SIG-M5 (cell line): ENCODE measurements at places on chromosomes 2 and 18.

- DNase-seq = no peak
Observed at GRCh38 chr2:225073198-225073597, 30.9 kb upstream of the DOCK10 start.

GRCh38 chr2:72031346-72032110 is 116.1 kb downstream of the CYP26B1 start:
- no peak for DNase-seq

DNA sequence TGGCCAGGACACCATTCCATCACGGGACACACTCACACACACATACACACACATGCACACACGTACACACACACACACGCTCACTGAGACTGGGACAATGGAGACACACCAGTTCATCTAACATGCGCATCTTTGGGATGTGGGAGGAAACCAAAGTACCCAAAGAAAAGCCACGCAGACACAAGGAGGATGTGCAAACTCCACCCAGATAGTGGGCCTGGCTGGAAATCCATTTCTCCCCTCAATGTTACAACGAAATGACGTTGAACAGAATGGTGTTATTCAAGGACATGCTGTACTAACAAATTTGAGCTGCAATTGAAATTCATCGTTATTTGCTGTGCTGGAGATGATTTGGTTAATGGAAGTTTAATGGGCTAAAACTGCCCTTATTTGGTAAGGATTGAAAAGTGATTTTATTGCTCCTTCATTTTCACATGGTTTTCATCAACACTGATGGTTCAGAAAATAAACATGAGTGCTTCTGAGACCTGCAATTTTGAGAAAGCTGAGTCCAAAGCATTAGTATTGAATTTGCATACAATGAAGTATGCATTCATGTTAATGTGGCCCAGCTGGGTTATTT is 110.0 kb downstream of the KCNE4 start:
- no peak for DNase-seq

DNA sequence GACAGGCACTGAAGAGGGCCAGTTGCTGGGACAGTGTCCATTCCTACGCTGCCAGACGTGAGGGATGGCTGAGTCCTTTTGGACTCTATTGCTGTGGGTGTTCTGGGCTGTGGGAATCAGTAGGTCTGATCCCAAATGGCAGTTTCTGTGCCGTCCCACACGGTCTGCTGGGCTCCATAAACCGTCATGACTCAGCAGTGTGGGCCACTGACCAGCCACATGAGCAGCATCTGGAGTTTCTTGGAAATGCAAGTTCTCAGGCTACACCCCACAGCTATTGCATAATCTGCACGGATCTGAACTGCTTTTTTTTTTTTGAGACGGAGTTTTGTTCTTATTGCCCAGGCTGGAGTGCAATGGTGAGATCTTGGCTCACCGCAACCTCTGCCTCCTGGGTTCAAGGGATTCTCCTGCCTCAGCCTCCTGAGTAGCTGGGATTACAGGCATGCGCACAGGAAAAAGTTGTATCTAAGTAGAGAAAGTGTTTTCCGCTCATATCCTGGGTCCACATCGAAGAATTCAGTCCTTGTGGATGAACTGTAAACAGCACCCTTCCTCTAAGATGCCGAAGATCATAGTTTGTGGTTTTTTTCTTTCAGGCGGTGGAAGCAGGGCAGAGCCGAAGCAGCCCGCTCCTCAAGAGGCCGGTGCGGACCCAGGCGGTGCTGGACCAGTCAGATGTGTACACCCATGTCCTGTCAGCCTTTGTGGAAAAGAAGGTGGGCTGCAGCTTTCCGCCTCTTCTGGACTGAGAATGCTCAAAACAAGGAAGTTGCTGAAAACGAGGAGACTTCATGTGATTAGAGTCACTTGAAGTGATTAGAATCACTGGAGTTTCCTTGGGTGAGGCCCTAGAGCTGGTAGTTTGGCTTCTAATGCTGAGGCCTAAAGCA is 25.5 kb downstream of the RMC1 start:
- no peak for DNase-seq

GRCh38 chr2:148614014-148614321 is 30.6 kb upstream of the EPC2 start:
- no peak for DNase-seq

GRCh38 chr2:4653991-4654390 is 950.6 kb downstream of the DCDC2C start:
- DNase-seq = no peak

- DNase-seq = no peak
Observed at GRCh38 chr18:41955688-41956087, 654 bp downstream of the PIK3C3 start.

DNA sequence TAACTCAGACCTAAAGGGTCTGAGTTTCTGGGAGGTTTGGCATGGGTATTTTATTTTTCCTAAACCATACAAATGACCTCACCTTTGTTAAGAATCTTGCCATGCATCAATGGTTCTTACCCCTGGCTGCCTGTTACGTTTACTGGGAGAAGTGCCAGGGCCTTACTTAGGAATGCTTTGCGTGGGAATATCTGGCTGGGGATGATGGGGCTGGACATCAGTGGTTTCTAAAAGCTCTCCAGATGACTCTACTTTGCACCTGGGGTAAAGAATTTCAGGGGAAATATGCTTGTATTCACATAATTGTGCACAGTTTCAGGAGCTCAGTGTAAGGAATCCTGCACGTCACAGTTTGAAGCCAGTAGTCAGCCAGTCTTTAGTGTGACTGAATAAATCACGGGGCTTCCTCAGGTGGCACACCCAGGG is 18.2 kb upstream of the DAW1 start:
- DNase-seq = no peak

- DNase-seq = no peak
Observed at GRCh38 chr2:225602205-225602604, 202.7 kb downstream of the NYAP2 start.

DNA sequence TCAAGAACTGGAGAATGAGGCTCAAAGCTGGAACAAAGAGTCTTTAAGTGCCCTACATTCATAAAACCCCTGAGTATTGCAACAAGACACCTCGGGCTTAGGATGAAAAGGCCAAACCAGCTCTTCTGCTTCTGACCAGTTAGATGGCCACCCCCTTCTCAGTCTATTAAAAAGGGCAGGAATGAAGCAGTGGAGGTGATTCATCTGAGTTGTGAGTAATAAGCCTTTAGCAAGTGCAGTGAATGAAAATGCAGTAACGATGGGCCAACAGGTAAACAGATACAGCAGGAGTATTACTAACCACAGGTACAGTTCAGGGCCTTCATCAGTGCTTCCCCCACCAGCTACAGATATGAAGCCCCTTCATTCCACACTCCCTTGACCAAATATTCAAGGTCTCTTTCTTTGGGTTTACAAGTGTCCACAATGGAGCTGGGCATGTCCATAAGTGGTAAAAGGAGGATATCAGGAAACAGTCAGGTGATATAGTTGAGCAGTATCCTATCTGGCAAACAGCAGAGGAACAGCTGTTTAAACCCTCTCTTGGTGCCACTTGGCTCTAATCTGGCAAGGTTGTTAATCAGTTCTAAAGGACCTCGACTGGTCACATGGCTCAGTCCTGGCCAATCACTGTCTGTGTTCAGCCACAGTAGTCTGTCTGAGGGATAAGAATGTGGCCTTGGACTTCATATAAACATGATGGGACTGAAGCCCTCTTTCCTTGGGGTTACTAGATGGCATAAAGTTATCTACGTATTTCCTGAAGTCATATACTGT is 17.8 kb downstream of the SERPINB13 start:
- no peak for DNase-seq

- DNase-seq = no peak
Observed at GRCh38 chr18:23115683-23116096, 19.6 kb upstream of the CABLES1 start.

DNA sequence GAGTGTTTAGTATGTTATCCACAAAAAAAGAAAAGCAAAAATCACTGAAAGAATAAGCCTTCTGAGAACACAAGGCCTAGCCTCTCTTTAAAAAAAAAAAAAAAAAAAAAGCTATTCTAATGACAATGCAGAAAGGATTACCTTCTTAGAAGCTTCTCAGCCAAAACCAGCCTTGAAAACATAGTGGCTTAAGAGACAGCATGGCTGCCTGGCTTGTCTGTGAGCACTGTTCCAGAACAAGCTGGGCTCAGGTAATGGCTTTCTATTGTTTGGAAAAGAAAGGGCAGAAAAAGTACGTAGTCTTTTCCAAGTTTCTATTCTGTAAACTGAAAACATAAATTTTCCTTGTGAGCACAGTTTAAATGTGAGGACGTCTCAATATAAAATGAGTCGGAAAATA is 119.5 kb downstream of the MAP3K20 start:
- DNase-seq = no peak

DNA sequence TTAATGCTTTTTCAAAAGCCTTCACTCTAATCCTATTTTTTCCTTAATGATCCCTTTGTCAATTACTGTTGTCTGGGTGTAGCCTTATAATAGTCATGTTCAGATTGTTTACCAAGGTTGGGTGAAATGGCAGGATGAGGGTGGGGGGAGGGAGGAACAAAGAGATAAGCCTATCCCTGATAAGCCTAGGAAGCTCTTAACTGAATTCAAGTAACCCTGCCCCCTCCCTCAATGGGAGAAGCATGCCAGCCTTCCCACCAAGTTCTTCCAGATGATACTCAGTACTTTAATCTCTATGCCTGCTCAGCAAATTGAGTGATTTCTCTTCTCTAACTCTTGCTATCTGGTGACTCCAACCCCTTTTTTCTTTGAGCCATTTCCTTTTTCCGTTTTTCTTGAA is 180.3 kb upstream of the ETAA1 start:
- DNase-seq = no peak

GRCh38 chr2:162623888-162624287 is 214.7 kb downstream of the KCNH7 start:
- no peak for DNase-seq

DNA sequence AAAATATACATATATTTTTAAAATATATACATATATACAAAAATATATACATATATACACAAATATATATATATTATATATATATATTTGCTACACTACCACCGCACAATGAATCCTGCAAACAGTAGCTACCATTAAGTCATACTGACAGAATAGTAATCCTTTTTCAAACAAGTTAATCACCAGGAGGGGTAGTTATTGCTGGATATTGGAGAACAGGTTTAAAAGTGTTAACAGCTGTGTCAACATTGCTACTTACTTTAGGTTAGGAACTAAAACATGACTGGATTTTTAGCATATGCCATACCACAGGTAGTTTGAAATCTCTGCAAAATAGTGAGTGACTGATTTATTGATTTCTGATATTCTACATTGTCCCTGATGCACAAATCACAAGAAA is 529.1 kb upstream of the CDH7 start:
- no peak for DNase-seq

DNA sequence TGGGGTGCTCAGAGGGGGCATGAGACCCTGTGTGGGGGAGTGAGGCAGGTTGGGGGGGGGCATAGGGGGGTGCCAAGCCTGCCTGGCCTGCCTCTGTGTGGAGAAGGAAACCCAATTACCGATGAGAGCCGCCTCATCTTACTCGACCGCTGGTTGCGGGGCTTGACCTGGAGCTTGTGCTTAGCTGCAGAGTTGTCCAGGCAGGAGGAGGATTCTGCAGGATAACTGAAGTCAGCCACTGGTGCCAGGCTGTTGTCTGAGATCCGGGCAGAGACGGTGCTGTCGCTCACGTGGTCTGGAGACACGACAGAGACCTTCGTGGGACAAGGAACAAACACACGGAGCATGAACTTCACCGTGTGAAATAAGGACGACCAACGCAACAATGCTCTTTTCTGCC is 95.9 kb upstream of the MGAT4A start:
- no peak for DNase-seq

DNA sequence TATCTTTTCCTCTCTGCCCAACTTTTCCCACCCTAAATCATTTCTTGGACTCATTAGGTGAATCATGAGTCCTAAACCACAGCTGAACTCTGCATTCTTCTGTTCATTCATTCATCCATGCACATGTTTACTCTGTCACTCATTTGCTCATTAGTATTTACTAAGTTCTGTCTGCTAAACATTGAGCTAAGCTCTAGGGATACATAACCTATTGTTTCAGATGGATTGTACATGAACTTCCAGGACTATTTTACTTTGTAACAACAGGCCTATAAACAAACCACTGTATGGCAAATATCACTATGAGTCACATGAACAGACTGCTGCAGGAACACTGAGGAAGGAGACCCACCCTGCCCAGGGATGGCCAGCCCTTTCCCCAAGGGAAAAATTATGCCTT is 14.6 kb upstream of the DYNC2LI1 start:
- no peak for DNase-seq

GRCh38 chr2:101036562-101036961 is 34.5 kb downstream of the RPL31 start:
- no peak for DNase-seq

- DNase-seq = no peak
Observed at GRCh38 chr2:106117347-106117746, 76.8 kb downstream of the UXS1 start.

- no peak for DNase-seq
Observed at GRCh38 chr2:186590759-186591505, 1.1 kb downstream of the ITGAV start.

DNA sequence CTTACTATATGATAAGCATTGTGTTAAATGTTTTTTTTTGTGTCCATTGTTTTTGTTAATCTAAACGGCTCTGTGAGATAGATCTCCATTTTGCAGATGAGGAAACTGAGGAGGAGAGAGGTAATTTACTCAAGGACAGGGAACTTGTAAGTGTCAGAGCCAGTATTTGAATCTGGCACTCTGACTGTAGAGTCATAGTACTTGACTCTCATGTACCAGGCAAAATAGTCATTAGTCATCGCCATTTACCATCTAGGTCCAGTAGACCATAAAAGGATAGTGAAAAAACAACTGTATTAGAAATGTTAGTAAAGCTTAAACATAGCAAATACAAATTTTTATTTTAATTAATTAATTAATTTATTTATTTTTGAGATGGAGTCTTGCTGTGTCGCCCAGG is 4.8 kb downstream of the PSMD14 start:
- no peak for DNase-seq

DNA sequence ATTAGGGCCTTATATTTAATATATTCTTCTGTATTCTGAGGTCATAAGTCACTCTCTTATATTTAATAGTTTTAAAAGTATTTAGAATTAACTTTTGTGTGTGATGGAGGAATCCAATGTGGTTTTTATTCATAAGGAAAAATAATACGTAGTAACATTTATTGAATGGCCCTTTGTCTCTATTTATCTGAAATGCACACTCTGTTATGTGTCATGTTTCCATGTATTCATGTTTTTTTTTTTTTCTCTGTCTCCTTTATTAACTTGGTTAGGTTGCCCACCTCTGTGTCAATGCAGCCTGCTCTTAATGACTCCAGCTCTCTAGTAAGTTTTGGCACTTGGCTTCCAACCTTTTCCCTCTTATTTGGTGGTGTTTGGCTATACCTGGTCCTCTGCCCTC is 33.8 kb downstream of the RNF144A start:
- no peak for DNase-seq

DNA sequence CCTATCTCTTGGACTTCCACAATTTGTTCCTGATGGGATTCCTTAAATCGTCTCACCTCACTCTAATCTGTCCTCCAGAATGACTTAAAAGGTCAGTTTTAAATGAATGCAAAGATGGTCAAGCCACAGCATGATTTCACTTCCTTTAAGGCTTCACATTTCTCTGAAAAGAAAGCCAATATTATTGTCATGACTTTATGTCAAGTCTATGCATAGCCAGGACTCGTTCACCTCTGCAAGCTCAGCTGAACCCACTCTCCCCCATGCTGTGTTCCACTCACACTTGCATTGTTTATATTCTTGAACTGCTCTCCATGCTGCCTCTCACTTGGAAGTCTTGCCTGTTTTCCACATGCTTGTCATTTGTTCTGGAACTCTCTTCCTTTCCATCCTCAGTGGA is 298.4 kb upstream of the MMADHC start:
- DNase-seq = no peak

GRCh38 chr2:131033786-131034121 is 59.5 kb downstream of the FAM168B start:
- DNase-seq = no peak

- DNase-seq = no peak
Observed at GRCh38 chr18:75267643-75268363, 57.2 kb downstream of the TSHZ1 start.
